Naive thymus-derived CD4-positive, alpha-beta T cell (primary cell): ENCODE measurements at places on chromosomes 2 and 18. TPM values are rescaled to one million over a fixed set of nuclear protein-coding genes. Genes with fewer than 3 reads are reported as not detected.

The ASB18 gene
- polyA plus RNA-seq = not detected

The PLEK gene
- polyA plus RNA-seq = 0.79 TPM

The ADD2 gene
- polyA plus RNA-seq = 1.8 TPM

The ALKAL2 gene
- not detected for polyA plus RNA-seq

The SERPINB13 gene
- polyA plus RNA-seq = not detected

The ATP9B gene
- 26.1 TPM for polyA plus RNA-seq

The PRADC1 gene
- 29.5 TPM for polyA plus RNA-seq

The CDKL4 gene
- polyA plus RNA-seq = not detected

The POU3F3 gene
- not detected for polyA plus RNA-seq

The UPP2 gene
- not detected for polyA plus RNA-seq

The RPE gene
- polyA plus RNA-seq = 21.1 TPM

The LGALSL gene
- 0.20 TPM for polyA plus RNA-seq

The DOK1 gene
- 11.8 TPM for polyA plus RNA-seq

The TRIM43 gene
- not detected for polyA plus RNA-seq

The SERPINB10 gene
- polyA plus RNA-seq = not detected

The NETO1 gene
- polyA plus RNA-seq = not detected

The CMPK2 gene
- 8.7 TPM for polyA plus RNA-seq

The MC2R gene
- polyA plus RNA-seq = not detected

The TMEM247 gene
- not detected for polyA plus RNA-seq

The GAD1 gene
- polyA plus RNA-seq = not detected

The AQP12A gene
- not detected for polyA plus RNA-seq

The DPYSL5 gene
- polyA plus RNA-seq = not detected

The CD207 gene
- not detected for polyA plus RNA-seq

The CNPPD1 gene
- polyA plus RNA-seq = 48.2 TPM

The OR6B2 gene
- not detected for polyA plus RNA-seq

The FTCDNL1 gene
- 0.60 TPM for polyA plus RNA-seq

The ASAP2 gene
- not detected for polyA plus RNA-seq

The ECEL1 gene
- not detected for polyA plus RNA-seq
